Activated naive CD8-positive, alpha-beta T cell treated with anti-CD3 and anti-CD28 coated beads, Interleukin-2, amount 50 U/mL, for 16 hours (primary cell): ENCODE measurements at places on chromosomes 3 and 15.

DNA sequence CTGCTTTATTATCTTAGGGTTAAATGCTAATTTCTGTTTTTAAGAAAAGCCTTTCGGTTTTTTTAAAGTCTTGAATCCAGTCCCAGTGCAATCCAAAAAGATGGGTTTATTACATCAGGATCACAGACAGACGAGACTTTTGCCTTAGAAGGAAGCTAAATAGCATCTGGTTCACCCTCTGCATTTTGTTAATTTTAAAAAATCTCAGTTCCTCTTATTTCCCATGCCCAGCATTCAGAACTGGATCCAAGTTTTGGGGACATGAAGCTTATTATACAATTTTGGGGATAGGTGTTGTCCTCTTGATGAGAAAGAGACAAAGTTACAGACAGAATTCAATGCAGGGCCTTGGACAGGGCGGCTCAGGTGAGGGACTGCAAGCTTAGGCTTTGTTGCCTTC, 181.5 kb upstream of the LYSMD4 start:
- DNase-seq, result no peak

- no peak for DNase-seq
Observed at GRCh38 chr3:134150476-134150875, 100.2 kb downstream of the RYK start.

GRCh38 chr15:48609486-48609885, 36.0 kb downstream of the FBN1 start:
- DNase-seq, result no peak

DNA sequence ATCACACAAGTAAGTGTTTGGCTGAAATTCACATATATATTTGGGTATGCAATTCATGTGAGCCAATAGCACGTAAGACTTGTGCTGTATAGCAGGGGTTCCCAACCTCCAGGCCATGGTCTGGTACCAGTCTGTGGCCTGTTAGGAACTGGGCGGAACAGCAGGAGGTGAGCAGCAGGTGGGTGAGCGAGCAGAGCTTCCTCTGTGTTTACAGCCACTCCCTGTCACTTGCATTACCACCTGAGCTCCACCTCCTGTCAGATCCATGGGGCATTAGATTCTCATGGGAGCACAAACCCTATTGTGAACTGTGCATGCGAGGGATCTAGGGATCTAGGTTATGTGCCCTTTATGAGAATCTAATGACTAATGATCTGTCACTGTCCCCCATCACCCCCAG, 59.7 kb downstream of the MAP3K13 start:
- DNase-seq, result no peak

- no peak for DNase-seq
Observed at GRCh38 chr15:97931314-97931713, 29.2 kb upstream of the ARRDC4 start.

- DNase-seq, result no peak
Observed at GRCh38 chr3:14803101-14803980, 15.4 kb upstream of the FGD5 start.

DNA sequence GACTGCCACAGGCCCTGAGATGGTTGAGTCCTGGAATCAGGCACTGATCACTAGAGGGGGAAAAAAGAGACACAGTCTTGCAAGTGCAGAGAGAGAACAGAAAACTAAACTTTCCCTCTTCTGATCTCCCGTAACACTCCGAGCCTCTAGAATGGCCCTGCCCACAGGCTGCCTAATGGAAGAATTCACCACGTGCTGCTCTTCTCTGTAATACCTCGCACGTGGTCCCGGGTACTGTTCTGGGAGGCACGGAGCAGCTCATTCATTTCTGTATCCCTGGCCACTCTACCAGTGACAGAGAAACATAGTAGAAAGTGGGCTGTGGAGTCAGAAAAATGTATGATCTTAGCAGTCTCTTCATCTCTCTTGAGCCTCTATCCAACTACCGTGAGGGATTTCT, 30.4 kb downstream of the VGLL4 start:
- no peak for DNase-seq

- DNase-seq, result no peak
Observed at GRCh38 chr3:42368861-42369260, 41.5 kb downstream of the LYZL4 start.

DNA sequence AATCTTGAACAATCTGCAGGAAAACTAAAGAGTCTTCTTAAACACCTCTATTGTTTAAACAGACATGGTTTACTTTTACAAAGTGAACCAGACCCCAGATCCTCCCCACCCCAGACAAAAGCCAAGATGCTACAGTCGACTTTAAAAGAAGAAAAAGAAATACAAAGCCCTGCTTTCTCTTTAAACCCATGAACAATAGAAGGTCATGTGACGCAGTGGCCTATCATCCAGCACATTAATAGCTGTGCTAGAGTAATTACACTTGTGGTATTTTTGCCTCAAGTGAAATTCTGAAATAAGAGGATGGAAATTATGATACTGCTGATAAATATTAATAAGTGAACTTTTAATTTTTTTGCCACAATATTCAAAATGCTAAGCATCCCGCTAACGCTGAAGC, 613.4 kb downstream of the FOXP1 start:
- DNase-seq, result no peak

DNA sequence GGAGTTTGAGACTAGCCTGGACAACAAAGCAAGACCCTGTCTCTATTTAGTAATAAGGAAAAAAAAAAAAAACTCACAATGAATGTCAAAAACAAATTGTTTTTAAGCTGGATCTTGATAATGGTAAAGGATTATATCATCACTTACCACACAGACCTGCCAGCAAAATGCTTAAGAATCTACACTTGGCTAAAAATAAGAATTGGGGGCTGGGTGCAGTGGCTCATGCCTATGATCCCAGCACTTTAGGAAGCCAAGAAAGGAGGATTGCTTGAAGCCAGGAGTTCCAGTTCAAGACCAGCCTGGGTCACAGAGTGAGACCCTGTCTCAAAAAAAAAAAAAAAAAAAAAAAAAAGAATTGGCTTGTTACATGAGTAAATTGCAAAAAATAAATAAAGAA, 31.0 kb downstream of the ACAP2 start:
- DNase-seq, result no peak

DNA sequence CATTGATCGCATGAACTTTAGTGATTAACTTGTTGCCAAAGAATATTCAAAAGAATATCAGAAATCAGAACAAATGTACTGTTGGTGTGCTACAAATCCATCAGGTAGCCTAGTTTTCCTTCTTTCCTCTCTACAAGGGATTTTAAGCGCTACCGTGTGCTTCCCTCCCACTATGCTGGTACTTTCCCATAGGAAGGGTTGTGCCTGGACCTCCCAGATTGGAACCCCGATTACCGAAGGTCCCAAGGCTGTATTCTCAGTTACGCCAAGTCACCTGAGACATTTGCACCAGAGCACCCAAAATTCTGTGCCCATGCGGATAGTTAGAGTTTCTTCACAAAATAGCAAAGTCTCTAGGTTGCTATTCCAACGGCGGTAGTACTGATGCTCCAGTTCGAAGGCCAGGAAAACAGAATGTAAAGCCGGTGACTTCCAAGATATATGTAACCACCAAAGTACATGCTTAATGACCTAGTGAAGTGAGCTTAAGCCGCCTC, 23.4 kb upstream of the GATM start:
- no peak for DNase-seq

DNA sequence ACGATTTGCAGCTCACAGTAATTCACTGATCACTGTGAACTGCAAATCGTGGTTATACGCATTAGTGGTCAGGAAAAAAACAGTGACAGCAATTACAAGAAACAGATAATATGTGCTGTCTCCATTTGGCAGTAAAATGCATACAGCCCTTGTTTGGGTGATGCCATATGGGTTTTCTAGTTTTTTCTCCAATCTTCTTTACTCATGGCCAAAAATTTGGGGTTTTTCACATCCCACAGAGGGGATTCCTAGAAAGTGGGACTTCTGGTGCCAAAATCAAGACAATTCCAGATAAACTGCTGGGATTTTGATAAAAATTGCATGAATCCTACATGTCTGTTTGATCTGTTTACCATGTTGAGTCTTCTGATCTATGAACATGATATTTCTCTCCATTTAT, 15.6 kb downstream of the NDN start:
- no peak for DNase-seq

DNA sequence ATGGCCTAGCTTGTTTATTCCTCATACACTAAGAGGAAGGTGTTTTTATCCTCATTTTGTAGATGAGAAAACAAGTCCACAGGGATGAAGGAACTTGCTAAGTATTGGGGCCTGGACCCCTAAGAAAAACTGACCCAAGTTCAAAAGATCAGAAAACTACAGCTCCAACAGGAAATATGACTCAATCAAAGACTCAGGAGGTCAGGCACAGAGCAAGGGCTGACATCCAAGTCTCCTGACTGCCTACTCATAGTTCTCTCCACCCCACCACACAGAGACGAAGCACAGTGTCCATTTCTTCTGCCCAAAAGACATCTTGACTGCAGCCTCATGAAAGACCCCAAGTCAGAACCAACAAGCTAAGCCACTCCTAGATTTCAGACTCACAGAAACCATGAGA, 26.9 kb upstream of the TPM1 start:
- no peak for DNase-seq

DNA sequence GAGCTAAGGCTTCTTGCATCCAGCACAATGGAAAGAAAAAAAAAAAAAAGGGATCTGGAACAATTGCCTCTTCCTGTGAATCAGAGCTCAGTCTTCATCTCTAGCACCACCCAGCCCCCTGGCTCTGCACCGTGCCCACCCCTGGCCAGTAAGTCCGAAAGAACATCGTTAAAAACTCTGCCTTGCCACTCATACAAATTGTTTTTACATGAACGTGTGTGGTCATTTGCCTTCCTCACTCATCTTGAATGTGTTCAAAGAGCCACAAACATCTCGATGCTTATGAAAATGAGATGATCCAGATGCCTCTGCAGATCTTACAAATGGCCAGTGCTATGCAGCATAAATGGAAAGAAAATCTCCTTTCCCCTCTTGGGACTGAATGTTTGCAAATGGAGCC, 400.0 kb upstream of the PPP2R3A start:
- no peak for DNase-seq

DNA sequence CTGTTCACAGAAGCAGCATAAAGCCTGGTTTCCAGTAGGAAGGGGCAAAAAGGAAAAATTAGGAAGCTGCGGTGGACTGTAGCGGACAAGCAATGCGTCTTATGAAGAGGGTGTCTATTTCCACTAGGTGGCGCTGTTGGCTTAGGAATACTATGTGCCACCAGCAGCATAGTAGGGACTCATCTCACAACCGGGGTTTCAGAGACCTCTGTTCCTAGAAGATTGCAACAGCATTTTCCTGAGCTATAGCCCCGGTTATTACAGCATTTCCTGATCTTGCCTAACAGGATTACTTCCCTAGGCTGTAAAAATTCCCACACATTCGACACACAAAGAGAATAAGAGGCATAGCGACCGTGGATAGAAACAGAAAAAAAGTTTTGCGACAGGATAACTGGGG, 683.0 kb downstream of the TBL1XR1 start:
- DNase-seq, result no peak

DNA sequence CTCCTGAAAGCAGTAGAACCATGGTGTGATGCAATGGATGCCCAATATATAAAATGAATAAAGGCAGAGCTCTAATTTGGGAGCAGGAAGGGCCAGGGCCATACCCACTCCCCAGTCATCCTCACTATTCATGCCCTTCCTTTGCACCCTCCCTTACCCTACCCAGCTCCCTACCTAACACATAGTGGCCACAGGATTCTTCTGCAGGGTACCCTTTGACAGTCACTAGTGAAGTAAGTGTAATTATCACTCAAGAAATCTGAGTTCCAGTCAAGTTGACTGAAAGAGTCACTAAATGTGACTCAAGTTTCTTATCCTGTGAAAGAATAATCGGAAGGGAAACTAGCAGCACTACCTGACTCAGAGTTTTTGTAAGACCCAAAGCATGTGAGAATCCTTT, 69.2 kb downstream of the RASA2 start:
- no peak for DNase-seq

DNA sequence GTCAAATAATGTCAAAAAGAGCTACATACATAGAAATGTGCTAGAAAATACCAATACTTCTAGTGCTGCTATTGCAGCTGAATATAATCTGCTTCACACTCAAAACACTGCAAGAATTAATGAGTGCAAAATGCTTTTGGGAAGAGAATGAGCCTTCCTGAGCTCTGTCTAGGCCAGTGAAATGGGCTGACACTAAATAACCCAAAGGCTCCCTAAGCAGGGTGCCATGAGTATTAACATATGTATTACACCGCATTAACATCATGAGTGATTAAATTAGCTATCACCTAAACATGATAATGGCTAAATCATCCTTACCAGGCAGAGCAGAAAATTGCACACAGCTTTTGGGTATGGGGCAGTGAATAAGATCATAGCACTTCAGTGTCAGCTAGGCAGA, 806.3 kb upstream of the NECTIN3 start:
- no peak for DNase-seq
